GM13977 (cell line): ENCODE measurements at places on chromosomes 3 and 15.

DNA sequence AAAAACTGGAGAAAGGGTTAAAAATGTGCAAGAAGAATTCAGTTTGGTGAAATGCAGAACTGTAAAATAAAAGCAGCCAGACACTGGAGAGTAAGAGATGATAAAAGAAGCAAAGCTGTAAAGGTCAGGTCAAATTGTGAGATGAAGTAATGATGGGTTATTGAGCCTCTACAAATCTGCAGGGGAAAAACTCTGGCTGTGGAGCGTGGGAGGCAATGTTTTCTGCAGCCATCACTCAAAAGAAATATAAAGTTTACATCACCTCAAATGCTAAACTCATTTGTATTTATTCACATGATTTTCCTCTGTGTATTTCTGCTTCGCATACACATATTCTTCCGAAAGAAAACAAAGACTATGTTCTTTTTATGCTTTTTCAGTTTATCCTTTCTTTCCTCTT, 158.8 kb upstream of the GPR149 start:
- DNase-seq, result no peak

GRCh38 chr3:72891053-72891855, 3.4 kb downstream of the GXYLT2 start:
- DNase-seq, result no peak

DNA sequence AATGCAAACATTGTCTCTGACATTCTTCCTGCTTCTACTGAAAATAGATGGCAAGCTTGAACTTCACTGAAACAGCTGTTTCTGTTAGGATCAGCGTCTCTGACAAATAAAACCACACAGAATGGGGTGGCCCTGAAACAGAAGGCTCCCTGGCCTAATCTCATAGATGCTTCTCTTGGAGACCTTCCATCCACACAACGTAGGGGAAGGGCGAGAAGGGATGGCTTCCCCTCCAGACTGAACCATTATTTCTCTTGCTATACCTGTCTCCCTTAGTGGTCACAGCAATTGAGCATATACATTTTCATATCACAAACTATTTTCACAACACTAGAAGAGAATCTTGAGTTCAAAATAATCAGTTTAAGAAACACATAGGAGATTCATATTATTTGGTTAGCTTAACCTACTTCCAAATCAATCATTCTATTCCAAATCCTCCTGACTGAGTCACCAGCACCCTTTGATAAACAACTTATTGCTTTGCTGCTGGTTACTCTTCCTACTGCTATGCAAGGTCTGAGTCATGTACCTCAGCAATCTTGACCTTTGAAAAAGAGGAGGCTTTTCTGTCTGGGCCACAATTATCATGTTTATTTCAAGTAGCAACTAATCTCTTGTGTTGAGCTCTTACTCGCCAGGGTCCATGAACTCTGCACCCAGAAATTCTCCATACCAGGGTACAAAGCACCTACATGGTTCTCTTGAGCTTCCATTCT, 45.5 kb downstream of the CBLB start:
- no peak for DNase-seq

- DNase-seq, result no peak
Observed at GRCh38 chr3:166265153-166265552, 427.9 kb upstream of the BCHE start.
